ENCODE measurements at places on chromosomes 7 and 10. TPM values are rescaled to one million over a fixed set of nuclear protein-coding genes. Genes with fewer than 3 reads are reported as not detected.

DNA sequence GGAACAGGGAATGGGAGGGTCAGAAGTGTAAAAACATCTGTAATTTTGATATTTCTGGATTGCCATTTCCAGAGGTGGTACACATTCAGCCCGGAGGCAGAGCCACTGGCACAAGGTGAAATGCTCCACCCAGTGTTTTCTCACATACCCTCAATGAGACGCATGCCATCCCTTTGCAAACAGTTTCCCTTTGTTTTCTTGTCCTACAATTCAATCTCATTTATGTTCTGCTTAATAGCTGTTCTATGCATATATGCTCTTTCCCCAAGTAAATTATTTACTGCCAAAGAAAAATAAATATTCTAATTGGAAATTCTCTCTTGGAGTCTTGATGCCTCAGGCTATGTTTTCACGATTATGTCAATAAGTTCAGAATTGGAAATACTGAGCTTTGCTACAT, 369.7 kb upstream of the AKR1E2 start:
- no peak for DNase-seq

DNA sequence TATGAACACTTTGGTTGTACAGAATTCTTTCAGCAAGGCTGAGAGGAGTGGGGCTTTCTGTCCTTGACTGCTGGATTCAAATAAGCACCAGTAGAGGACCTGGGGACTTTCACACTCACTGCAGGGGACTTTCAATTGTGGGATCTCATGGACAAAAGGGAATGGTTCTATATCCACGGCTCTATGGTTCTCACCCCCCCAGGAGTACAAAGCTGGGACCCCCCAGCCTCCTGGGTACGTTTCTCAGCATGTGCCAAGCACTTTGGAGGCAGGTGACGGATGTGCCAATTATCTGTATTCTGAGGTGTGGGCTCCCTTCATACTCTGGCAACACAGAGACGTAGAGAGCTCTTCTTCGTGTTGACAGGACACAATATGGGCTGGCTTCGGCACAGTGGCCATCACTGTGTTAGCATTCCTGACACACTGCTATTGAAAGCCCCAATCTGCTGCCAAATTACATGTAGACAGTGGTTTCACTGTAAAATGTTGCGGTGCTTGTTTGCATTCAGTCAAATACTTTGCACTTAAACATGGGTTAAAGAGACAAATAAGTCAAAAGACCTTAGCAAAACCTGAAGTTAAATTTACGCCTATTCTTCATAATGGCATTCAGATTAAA, 92.7 kb upstream of the SAMD8 start:
- no peak for DNase-seq

DNA sequence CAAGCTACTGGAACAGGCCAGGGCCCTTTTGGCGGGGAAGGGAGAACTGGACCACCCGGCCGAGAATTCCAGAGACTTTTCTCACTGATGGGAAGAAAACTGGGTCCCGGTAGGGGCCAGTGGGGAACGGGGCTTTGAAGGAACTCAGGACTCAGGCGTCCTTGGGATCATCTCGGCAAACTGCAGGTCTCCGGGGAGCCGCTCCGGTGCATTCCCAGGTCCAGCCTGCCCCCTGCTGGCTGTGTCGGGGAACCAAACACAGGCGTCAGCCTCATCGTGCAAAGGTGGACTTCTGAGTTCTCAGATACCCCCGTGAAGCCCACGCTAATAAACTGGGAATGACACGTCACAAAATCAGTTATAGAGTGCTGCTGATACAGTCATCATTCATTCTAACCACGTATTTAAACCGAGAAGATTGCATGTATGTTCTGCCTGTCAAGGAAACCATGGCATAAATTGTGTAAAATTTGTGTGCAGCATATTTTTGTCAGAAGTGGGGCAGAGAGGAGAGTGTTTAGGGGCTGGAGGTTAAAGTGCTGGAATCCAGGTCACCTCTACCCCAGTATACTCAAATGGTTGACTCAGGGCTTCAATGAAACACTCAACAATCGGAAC, 76.1 kb upstream of the CPXM2 start:
- peak; percentile 89 for DNase-seq

Gene ANKRD61
- 0.27 TPM for total RNA-seq

- DNase-seq, result no peak
Measured at GRCh38 chr10:35420827-35421552, 84.7 kb downstream of the CCNY start.

DNA sequence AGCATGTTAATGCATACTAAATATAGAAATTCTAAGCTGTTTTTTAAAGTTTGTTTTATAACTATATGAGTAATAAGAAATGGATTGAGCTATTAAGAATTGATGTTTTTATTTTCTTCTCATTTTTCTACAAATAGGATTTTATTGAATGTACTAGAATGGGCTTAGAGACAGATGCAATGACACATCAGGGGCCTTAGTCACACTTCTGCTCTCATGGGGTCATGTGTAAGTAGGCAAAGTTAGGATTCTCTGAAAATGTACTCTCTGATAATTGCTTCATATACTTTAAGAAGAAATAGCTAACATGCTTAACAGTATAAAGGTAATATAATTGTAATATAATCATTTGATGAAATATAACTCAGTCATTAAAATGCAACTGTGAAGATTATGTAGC, 154.6 kb downstream of the ZNF438 start:
- DNase-seq, result no peak

Data from sciatic nerve (tissue), 2 donors.